GDM1 (cell line): ENCODE measurements at places on chromosomes 1 and 21.

GRCh38 chr1:187617776-187618175 lies 789.0 kb downstream of the PLA2G4A start:
- DNase-seq, result no peak

DNA sequence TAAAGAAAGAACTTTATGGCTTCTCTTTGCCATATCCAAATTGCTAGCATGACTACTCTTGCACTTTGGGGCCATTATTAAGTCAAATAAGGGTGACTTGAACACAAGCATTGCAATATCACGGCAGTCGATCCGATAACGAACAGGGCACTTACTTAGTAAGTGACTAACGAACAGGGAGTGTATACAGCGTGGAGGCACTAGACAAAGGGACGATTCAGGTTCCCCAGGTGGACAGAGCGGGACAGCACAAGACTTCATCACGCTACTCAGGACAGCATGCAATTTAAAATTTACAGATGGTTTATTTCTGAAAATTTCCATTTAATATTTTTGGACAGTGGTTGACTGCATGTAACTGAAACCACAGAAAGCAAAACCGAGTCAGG lies 5.4 kb upstream of the PITHD1 start:
- no peak for DNase-seq

- DNase-seq, result no peak
These were observed 529.5 kb downstream of the KCNT2 start for GRCh38 chr1:196078691-196079090.

DNA sequence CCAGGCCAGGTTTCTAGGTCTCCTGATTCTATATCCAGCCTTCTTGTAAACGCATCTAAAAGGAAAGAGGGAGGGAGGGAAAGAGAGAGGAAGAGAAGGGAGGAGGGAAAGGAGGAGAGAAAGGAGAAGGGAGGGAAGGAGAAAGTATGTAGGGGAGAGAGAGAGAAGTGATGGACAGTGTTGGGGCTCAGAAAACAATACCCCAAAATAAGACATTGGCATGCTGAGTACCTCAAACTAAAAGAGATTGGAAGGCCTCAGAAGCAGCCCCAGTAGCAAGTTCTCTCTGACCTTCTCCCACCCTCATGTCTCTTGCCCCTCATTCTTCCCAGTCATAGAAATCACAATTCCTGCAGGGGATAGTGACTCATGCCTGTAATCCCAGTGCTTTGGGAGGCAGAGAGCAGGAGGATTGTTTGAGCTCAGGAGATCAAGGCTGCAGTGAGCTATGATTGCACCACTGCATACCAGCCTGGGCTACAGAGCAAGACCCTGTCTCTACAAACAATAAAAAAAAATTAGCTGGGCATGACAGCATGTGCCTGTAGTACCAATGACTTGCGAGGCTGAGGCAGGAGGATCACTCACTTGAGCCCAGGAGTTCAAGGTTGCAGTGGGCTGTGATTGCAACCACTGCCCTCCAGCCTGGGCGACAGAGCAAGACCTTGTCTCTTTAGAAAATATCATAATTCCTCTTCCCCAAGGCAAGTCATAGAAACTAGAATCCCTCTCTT lies 51.2 kb downstream of the DNTTIP2 start:
- no peak for DNase-seq

DNA sequence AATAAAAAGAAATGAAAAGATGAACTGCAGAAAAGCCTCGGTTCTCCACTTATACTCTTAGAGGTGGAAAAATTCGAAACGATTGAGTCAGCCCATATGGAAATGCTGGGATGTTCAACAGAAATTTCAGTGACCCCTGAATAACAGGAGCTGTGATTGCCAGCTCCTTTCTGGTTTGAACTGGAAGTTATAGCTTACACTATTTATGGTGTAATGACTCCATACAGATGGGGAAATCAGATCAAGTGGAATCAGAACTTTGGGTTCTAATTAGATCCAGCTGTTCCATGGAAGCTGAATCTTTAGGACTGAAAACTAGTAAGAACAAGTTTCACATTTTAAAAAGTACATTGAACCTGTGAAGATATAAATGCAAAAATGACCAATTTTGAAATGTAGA lies 569.3 kb upstream of the ZRANB2 start:
- no peak for DNase-seq

GRCh38 chr1:85258536-85259117 lies 835 bp downstream of the C1orf52 start:
- DNase-seq, result no peak

DNA sequence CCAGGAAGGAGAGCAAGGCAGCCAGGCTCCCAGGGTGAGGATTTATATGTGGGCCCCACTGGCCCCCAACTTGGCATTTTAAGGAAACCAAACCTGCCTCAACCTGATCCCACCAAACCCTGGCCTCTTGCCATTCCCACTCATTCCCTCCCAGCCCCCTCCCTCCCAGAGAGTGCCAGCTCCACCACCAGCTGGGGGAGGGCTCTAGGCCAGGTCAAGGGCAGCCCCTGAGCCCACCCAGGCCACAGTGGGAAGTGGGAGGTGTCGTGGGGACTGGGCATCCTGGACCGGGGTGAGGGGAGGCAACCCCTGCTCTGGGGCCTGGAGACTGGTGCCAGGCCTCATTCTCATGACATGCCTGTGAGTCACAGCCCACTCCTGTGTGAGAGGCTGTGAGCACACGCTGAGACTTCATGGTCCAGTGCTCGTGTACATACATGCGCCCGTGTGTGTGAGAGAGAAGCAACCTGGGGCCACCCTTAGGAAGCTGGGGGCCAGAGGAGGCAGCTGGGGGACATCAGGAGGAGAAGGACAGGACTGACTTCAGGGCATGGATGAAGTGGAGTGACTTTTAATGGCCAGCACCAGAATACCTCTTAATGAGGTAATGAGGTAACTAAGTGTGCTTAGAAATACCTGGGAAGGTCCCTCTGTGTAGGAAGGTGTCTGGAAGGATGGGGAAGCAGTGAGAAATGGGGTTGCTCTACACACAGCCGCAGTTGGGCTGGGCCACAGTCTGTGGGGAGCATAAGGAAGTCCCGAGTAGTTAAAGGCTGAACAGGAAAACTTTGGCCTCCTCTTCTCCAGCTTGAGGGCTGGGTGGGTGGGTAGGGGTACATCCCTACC lies at the start of gene S100A2:
S100A2 (minus strand) TSS at position 316 of the 846 bp plus-strand sequence. CDS start 1,967 bp downstream, outside the sequence.
- peak; percentile 60 for DNase-seq

- DNase-seq, result peak; percentile 28
These were observed 62.5 kb upstream of the EFHD2 start for GRCh38 chr1:15347182-15347581.

- DNase-seq, result no peak
These were observed 6.8 kb downstream of the MYOC start for GRCh38 chr1:171645553-171646248.

- DNase-seq, result no peak
These were observed 72.2 kb upstream of the GADD45A start for GRCh38 chr1:67612788-67613241.

- no peak for DNase-seq
These were observed 167.9 kb upstream of the ZC3H12A start for GRCh38 chr1:37306461-37306860.

GRCh38 chr1:41716188-41717130 lies 202.3 kb downstream of the HIVEP3 start:
- no peak for DNase-seq
